Effector CD4-positive, alpha-beta T cell (primary cell): ENCODE measurements at places on chromosomes 2 and 18.

DNA sequence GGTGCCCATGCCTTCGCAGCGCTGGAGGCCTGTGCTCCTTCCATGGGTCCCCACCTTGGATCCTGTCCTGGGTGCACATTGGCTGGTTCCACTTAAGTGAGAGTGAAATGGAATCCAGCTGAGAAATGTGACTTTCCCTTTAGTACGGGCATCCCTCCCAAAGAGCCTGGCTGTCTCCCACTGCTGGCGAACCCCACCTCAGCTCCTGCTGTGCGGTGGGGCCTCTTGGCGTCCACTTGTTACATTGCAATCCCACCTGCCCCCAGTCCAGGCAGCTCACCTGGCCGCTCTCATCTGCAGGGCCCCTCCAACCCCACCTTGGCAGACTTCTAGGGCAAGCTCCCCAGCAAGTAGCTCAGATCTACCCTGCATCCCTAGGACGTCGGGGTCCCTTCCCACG is 35.5 kb upstream of the GNAL start:
- no peak for DNase-seq

DNA sequence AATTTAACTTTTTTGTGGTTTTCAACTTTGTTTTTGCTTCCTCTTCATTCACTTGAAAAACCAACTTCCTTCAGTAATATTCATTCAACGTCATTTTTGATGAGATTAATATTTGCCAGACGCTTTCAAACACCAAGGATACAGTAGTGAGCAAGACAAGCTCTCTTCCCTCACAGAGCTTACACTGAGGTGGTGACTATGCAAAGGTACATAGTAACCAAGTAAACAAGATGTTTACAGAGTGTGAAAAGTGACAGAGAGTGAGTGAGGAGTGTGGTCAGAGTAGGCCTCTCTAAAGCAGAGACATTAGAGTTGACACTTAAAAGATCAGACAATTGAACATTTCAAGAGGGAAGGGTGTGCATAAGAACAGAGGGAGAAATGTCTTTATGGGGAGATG is 155.5 kb downstream of the TMEM247 start:
- no peak for DNase-seq

GRCh38 chr18:80046011-80046410 is 11.8 kb downstream of the RBFA start:
- no peak for DNase-seq

GRCh38 chr2:203891474-203891873 is 23.9 kb downstream of the CTLA4 start:
- DNase-seq = no peak

- DNase-seq = no peak
Observed at GRCh38 chr2:144415386-144415785, 104.5 kb downstream of the ZEB2 start.

- no peak for DNase-seq
Observed at GRCh38 chr2:115036818-115037217, 594.4 kb downstream of the DPP10 start.

- DNase-seq = no peak
Observed at GRCh38 chr2:197234671-197235191, 75.8 kb downstream of the ANKRD44 start.

DNA sequence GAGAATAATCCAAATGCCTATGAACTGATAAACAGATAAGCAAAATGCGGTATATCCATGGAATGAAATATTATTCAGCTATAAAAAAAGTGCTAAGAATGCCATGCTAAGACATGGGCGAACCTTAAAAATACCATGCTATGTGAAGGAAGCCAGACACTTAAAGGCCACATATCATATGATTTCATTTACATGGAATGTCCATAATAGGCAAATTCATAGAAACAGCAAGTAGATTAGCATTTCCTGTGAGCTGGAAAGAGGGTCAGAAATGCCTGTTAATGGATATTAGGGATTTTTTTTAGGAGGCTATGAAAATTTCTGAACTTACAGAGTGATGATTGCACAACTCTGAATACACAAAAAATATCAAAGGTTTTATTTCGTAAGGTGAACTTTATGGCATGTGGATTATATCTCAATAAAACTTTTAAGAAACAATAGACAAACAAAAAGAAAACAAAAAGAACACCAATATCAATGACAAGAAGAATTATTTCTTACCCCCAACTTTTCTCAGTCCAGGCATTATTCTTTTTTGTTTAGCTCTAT is 1207.7 kb downstream of the SUCLG1 start:
- DNase-seq = no peak

DNA sequence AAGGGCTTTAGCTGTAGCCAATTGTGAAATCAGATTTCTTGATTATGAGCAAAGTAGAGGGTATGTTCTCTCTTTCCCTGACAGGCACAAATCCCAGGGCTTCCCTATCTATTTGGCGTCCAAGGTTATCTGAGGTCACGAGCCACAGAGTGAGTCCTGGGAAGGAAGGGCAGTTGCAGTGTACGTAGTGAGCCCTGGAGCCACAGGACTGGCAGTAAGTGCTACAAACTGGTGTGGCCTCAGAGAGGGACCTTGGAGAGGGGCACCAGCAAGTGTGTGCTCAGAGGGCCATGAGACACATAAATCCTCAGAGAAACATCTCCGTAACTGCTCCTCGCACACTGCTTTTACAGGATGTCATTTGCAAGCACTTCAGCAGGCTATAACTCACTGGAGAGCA is 115.5 kb upstream of the SH3BP4 start:
- no peak for DNase-seq

DNA sequence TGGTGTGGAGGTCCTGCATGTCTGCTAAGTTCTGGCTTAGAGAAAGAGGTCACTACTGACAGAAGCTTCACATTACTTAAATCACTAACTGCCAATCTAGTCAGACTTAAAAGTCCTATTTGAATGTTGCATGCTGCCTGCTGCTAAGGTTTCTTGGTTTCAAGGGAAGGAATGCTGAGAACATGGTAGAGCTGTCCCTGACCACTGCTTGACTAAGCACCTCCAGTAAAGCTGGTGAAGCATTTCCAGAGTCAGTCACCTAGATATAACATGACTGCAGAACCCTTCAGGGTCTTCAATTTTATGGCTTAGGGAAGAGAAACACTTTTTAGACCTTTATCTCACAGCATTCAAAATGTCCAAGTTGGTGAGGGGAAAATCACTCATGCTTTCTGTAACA is 2178.3 kb upstream of the PIK3C3 start:
- DNase-seq = no peak

- peak; percentile 20 for DNase-seq
Observed at GRCh38 chr2:219249203-219249980, 3.7 kb upstream of the TUBA4B start.

DNA sequence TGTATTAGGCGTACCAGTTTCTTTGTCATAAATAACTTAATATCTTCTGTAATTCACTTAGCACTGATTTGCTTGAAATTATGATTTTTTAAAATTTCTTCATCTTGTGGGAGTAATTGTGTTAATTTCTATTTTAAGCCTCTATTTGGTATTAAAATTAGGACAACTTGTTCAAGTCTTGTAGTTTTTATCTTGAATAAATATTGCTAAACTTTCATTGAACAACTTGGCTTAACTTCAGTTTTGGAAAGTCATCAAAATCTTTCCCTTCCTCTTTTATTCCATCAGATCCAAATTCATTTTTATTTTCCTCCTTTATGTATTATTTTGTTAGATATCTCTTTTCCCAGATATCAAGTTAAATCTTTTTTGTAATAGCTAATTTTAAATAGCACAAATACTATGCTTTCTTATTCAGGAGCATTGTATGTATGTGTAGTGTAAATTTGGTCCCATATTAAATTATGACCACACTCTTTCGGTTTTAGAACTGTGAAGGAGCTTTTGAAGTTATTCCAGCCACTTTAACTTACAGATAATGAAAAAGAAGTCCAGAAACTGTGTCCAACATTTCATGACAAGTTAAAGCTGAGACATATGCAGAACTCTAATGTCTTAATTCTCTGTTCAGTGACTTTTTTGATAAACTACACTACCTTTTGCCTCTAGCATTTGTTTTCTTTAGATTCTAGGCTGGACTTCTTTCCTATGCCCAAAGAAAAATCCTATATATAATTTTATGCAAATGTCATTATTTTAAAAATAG is 31.7 kb upstream of the NT5C1B start:
- DNase-seq = no peak

DNA sequence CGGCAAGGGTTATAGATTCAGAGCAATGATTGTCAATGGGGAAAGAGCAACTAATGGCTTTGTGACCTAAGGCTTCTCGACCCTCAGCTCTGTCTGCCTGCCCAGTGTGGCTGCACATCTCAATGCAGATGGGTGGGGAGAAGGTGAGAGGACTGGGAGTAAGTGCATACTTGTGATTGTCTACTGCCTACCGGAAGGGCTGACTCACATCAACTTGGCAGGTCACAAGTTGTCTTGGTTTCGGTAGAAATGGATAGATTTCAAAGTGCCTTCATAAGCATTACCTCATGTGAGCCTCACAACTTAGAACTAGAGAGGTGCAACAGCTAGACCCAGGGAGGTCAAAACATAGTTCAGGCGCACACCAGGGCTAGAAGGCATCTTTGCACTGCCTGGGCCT is 29.4 kb downstream of the STAT1 start:
- DNase-seq = no peak

DNA sequence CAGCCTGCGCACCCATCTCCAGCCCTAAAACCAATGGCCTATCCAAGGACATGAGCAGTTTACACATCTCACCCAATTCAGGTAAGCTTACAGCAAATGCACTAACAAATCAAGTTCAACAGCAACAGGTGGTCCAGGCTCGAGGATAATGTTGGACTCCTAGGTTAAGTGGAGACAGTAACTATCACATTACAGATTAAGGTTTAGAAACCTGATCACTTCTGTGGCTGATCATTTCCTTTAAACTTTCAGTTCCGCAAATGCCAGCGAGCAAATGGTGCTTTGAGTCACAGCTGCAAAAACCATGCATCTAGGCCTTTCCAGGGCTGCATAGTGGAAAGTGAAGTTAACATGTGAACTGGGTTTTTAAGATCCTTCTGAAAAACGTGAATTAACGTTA is 259.4 kb downstream of the GBX2 start:
- DNase-seq = no peak

DNA sequence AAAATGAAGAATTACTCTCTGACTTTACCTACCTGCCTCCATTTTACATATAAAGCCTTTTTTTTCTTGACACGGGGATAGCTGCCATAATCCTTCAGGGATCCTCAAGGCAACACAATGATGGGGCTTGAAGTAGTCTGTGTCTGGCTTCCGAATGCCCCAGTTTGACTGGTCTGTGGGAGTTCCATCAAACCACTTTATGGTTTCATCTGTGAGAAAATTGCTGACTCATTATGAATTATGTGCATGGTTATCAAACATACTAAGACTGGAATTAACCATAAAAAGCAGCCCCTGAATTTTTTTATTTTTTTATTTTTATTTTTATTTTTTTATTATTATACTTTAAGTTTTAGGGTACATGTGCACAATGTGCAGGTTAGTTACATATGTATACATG is 117.5 kb downstream of the PLA2R1 start:
- no peak for DNase-seq
